GM13977 (cell line): ENCODE measurements at places on chromosomes 4 and X.

DNA sequence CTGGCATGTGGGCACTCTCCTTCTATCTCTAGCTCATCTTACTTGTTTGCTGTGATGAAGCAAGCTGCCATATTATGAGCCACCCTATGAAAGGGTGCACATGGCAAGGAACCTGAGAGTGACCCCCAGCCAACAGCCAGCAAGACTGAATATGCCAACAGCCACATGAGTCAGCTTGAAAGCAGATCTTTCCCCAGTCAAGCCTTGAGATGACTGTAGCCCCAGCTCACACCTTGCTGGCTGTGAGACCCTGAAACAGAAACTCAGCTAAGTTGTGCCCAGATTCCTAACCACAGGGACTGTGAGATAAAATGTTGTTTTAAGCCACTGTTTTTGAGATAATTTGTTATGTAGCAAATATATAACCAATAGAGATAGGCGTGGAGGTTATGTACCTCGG lies 36.2 kb downstream of the KDM5C start:
- DNase-seq, result no peak

GRCh38 chr4:132062611-132063239 lies 1086.4 kb upstream of the PCDH10 start:
- no peak for DNase-seq

DNA sequence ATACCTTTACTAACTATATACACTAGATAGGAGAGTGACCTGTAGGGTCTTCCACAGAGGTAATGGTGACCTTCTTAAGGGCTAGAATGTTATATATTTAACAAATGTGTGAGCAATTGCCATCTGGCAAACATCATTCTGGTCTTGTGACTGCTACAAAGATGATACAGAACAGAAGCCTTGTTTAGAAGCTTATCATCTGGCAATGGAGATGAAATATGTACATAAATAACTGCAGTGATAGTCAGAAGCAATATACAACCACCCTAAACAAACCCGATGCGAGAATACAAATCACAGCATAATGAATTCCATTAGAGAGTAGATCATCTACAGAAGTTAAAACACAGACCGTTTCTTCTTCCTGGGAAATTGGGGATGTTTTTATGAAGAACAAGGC lies 952.7 kb upstream of the SLIT2 start:
- no peak for DNase-seq

DNA sequence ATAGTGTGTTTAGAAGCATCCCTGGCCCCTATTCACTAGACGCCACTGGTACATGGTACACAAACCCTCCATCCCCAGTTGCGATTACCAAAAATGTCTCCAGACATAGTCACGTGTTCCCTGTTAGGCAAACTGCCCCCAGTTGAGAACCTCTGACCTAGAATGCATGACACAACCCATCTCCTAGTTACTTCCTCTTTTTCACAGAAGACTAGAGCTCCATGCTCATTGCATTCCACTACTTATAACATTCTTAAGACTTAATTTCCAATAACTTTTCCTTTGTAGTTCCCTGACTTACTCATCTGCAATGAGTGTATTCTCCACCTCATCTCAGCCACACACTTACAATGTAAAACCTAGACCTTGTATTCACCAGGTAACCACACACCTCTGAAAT lies 68.6 kb downstream of the PRSS12 start:
- no peak for DNase-seq

GRCh38 chr4:73527196-73527595 lies 45.7 kb downstream of the AFM start:
- no peak for DNase-seq

- DNase-seq, result peak; percentile 19
These were observed 14.6 kb downstream of the HDX start for GRCh38 chrX:84487365-84488353.

DNA sequence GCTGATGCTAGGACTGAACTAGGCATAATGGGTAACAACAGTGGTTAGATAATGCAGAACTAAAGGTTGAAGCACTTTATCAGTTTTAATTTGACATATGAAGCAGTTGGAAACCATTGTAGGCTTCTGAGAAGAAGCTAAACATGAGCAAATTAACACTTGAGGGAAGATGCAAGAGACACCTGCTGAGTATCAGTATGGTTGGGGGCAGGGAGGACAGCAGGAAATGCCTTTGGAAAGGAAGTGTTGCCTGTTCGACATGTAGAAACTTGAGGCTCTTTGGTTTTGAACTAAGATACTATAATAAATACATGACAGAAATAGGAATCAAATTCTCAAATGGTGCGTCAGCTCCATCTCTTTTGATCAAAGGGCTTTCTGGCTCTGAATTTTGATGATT lies 115.6 kb downstream of the FHIP1A start:
- no peak for DNase-seq

DNA sequence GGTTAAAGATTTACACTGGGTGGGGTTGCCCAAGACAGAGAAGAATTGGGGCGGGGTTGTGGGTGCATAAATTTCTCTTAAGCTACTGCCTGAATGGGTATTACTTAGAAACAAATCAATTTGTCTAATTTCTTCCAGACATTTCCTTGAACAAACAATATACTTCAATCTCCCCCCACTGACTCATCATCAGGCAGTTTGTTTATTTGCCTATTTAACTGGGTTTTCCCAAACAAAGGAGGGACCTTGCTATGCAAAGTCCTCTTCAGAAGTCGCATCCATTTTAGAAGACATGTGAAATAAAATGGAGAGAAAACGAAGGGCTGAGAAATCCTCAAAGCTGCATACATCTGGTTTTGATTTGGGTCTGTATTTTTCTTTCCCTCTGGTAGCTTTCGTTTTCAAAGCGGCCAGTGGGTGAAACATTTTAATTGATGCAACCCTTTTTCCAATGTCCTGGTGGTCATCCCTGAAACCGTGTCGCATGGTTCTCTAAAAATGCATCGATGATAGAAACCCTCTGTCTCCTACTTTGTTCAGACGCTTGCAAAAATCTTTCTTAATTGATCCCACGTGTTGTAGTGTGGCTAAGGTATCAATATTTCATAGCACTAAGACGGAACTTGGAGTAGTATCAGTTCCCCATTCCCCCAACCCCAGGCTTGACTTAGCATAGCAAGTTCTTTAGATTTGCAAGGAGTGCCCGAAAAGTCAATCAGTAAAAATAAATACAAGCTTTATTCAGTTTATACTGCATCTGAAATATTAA lies 115.1 kb upstream of the MXRA5 start:
- DNase-seq, result no peak

GRCh38 chr4:107747748-107748486 lies 27.9 kb upstream of the PAPSS1 start:
- no peak for DNase-seq

GRCh38 chrX:71236836-71237235 lies 13.8 kb downstream of the GJB1 start:
- no peak for DNase-seq

GRCh38 chr4:97828646-97829045 lies 314.6 kb downstream of the STPG2 start:
- no peak for DNase-seq

DNA sequence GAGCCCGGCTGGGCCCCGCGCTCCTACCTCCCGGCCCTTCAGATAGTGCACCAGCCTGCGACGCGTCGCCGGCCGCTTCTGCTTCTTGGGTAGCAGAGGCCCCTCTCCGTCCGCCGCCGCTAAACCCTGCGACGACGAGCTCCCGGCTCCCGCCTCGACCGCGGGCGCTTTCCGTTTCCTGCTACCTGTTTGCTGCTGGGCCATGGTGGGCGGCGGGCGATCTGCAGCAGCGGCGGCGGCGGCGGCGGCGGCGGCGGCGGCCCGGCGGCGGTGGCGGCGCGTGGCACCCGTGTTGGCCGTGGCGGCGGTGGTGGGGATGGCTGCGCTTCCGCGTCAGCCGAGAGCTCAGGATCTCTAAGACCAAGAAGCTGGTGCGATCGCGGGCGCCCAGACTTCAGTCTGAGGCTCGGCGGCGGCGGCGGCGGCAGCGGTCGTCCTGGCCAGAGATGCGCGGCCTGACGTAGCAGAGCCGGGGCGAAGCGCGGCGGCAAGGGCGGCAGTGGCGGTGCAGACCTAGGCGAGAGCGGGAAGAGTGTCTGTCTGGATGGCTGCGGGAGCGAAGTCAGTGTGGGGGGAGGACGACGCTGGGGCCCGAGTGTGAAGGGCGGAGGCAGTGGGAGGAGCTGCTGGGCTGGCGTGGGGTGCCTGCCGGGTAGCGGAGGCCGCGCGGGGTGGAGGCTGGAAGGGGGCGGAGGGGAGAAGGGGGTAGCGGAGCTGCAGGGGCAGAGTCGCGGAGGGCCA lies at the start of gene DCAF12L2:
DCAF12L2 (minus strand) TSS at position 569 of the 741 bp plus-strand sequence; CDS start at position 204, 365 bp downstream.
- DNase-seq, result no peak

GRCh38 chrX:111257733-111258132 lies 12.6 kb downstream of the CAPN6 start:
- no peak for DNase-seq

DNA sequence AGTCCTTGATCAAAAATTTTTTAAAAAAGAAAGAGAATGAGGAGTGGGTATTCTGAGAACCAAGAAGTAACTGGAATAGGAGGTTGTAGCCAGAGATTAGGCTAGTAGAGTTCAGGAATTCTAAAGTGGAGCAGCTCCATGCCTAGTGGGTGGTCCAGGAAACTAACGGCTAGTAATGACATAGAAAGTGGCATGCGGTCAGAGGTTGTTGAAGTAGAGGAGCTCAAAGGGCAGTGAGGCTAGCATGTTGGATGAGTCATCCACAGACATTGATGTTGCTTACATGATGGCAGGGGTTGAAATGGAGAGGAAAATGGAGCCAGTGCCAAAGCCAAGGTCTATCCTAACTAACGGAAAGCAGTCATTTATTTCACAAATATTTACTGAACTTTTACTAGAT lies 42.1 kb downstream of the TEX13B start:
- no peak for DNase-seq

GRCh38 chr4:26050212-26050643 lies 136.2 kb downstream of the SMIM20 start:
- DNase-seq, result no peak

DNA sequence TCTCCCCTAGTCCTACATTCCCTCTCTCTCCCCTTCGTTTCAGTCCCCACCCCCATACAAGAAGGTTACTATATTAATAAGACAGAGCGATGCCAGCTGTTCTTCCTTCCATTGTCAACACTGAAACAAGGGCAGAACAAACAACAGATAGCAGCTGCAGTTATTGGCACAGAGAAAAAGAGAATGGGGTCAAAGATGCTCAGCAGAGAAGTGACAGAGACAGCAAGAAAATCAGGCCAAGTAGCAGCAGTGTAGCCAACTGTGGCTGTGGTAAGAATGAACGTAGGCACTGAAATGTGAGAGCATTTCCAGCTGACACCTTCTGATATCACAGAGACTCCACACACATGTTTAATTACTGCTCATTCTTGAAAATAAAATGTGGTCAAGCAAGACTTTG lies 641.8 kb downstream of the FSTL5 start:
- DNase-seq, result no peak

DNA sequence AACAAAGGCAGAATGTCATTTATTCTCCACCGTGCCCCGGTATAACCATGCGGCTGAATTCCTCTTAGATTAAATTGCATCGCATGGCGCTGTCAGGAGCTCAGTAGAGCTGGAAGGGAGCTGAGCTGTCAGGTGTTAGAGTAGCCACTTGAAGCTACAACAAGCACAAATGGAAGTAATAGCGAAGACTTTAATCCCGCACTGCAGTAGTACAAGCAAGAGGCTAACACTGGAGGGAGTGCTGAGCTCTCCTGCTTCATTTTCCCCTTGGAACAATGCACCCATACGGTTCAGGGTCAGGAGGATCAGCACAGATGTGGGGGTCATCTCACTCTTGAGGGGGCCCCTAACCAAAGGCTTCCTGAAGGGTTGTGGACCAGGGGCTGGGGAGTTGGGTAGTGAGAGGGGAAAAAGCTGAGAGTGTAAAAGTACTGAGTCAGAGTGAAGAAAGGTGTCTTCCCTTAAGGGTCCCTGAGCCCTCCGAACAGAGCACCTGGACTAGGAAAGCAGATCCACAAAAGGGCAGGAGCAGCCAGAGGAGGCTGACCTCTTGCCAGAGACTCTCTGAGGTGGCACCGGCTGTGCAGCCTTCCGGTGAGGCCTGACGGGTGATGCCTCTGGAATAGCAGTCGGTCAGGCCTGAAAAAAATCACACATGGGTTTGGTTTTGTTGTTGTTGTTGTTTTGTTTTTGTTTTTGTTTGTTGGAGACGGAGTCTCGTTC lies 36.0 kb upstream of the CBR4 start:
- no peak for DNase-seq

- DNase-seq, result no peak
These were observed 82.8 kb downstream of the C4orf51 start for GRCh38 chr4:145762719-145763118.
